ENCODE measurements at places on chromosomes 5 and 9.

GRCh38 chr5:35438288-35438687, 179.4 kb upstream of the SPEF2 start:
- no peak for DNase-seq

DNA sequence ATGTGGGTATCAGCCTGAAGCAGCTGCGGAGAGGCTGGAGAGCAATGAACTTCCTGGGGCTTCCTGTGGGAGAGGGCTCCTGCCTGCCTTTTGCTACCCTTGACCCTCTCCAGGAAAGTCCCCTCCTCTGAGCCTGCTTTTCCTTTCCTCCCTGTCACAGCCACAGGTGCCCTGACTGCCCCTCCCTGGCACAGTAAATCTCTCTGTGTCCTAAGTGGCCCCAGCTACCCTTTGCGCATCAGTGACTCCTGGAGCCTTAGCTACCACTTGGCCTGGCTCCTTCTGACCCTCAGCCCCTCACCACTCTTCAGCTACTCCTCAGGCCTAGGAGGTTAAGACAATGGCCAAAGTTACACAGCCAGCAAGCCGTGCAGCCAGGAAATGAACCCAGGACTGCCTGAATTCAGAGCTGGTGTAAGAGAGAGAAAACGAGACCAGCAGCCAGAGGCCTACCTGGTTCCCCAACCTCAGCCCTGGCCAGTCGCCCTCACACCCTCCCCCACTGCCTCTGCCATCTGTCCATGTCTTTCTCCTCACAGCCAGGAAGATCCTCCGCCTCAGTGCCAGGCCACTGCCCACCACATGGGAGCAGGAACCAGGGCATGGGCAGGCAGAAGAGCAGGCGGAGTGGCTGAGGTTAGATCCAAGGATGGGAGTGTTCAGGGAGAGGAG, 18.6 kb downstream of the CNTFR start:
- no peak for DNase-seq

GRCh38 chr9:23123048-23123632, 676.5 kb downstream of the DMRTA1 start:
- DNase-seq: no peak

DNA sequence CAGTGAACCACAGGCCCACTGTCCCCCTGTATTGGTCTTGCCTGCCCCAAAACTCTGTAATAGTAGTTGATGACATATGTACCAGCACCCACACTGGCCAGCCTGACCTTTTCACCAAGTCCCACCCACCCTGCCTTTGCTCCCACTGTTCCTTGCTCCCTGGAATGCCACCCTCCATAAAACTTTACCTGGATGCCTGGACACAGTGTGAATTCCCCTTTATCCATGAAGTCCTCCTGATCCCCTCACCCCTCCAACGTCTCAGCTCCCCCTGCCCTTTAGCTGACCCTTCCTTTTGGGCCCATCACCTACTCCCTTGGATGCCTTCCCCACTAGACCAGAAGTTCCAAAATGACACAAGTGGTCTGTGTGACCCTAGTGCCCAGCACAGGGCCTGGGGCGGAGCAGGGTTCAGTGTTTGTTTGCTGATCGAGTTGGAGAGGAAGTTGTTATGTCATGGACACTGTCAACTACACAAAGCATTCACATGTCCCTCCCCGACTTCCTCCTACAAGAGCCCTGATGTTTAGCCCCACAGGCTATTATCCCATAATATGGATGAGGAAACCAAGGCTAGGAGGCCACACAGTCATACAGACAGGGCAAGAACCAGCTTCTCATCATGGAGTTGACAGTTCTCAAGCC, 16.1 kb downstream of the AMBP start:
- DNase-seq: peak; percentile 32

DNA sequence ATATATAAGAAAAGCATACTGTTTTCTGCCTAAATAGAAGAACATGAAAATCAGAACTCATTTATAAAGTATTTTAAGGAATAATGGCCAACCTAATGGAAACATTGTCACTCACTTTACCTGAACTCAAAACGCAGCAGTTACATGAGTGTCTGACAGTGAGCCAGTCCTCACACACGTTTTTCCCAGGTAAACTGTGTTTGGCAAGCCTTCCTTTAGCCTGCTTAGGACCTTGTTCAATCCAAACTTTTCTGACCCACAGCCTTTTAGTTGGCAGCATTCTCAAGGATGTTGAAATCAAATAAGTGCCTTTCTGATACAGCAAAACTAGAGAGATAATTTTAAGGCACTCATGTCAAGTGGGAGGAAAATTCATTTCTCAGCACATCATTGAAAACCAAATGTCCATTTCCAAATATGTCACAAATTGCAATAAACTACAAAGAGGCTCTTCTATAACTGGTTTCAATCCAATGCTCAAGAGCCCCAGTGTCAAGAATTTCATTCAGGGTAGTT, 83.5 kb upstream of the SPDL1 start:
- no peak for DNase-seq

DNA sequence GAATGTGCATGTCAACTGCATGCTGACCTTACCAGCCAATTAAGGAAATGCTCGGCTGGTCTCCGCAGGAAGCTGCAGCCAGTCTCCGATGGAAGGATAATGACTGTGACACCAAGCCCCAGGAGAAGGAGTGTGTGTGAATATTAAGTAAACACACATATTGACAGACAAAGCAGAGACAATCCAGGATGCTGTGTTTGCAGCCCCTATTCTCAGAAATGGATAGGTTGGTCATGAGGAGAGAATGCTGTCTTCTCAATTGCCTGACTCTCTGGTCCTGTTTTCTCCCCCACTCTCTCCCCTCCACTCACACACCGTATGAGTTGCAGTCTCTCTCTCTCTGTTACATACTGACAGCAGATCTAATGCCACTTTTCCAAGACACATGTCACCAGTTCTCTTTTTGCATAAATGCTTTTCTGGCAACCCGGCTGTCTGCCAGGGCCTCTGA, 85.7 kb downstream of the EPB41L4A start:
- peak; percentile 58 for DNase-seq
